Muscle of back (tissue), 13 donors: ENCODE measurements at places on chromosomes 11 and 22.
A peak's percentile ranks its signal among the peaks of the same experiment; 100 is the strongest.

GRCh38 chr11:72808331-72808798, 5.8 kb upstream of the ATG16L2 start:
- DNase-seq, result no peak

DNA sequence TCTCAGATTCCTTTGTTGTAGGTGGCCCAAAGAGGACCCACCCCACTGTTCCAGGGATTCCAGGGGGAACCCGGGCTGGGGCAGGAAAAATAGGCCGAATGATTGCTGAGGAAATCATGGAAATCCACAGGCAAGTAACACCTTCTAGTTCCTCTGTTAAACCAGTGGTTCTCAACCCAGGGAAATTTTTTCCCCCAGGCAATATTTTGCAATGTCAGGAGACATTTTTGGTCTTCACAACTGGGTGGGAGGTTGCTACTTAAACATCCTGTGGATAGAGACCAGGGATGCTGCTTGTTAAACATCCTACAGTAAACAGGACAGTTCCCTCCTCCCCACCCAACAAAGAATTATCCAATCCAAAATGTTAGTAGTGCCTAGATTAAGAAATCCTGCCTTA, 84.7 kb downstream of the BTBD10 start:
- DNase-seq, result no peak

GRCh38 chr22:27627444-27627833, 174.1 kb downstream of the MN1 start:
- DNase-seq, result no peak

DNA sequence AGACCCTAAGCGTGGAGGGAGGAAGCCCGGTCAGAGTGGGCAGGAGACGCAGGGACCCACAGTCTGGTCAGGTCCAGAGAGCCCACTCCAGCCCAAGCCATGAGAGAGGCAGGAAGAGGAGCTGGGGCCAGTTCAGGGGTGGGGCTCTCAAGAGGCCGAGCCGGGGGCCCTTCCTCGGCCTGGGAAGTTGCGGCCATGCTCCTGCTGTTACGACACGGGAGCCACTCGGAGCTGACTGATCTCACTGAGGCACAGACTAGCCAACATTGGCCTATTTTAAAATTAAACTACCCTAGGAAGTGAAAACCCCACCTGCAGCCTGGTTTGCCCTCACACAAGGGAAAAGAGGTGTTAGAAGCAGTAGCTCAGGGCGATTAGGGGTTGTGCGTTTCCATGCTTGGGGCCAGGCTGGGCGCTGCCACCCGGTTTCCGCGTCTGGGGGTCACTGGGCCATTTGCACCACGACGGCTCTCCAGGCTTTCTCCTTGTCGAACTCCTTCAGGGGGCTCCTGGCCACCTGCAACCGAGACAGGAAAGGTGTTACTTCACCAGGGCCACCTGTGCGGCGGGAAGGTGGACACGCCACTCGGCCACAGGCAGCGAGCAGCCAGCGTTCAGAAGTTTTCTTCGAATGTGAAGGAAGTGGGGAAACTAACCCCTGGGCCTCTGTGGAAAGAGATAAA, 3.2 kb upstream of the TTLL8 start:
- DNase-seq, result no peak

- DNase-seq, result peak; percentile 48
These were observed 114.1 kb downstream of the MICAL2 start for GRCh38 chr11:12224537-12224893.

DNA sequence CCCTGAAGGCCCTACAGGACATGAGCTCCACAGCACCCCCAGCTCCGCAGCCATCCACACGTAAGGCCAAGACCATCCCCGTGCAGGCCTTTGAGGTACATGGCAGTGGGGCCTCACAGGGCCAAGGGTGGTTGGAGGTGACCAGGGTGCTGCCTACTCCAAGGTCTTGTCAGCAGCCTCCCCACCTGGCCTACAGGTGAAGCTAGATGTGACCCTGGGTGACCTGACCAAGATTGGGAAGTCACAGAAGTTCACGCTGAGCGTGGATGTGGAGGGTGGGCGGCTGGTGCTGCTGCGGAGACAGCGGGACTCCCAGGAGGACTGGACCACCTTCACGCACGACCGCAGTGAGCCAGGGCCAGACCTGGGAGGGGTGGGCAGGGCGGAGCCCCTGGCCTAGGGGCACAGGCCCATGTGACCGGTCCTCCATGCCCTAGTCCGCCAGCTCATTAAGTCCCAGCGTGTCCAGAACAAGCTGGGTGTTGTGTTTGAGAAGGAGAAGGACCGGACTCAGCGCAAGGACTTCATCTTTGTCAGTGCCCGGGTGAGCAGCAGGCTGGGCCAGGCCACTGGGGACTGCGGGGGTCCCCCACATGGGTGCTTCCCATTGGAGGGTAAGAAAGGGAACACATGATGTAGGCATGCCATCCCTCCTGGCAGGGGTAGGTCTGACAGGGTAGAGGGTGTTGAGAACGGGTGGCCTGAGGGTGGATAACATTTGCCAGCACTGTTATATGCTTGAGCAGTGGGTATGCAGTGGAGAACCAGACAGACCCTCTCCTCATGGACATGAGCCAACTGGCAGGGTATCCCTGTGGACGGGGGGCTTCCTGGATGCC, 5.6 kb downstream of the INPPL1 start:
- no peak for DNase-seq

DNA sequence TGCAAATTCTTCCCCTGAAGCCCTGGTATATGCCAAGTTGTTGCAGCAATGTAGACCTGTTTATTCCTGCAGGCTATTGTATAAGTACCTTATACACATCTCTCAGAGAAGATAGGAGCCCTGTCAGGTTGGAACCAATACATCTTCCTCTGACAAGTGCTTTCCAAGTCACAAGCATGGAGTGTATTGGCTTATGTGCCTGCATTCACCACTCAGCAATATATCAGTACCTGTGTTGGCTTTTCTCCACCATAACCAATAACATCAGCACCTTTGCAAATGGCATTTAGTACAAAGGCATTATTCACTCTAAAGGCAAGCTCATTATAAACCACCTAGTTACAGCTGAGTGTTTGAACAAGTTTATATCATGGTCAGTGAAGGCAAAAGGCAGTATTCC, 611.7 kb upstream of the CNTN5 start:
- DNase-seq, result no peak

DNA sequence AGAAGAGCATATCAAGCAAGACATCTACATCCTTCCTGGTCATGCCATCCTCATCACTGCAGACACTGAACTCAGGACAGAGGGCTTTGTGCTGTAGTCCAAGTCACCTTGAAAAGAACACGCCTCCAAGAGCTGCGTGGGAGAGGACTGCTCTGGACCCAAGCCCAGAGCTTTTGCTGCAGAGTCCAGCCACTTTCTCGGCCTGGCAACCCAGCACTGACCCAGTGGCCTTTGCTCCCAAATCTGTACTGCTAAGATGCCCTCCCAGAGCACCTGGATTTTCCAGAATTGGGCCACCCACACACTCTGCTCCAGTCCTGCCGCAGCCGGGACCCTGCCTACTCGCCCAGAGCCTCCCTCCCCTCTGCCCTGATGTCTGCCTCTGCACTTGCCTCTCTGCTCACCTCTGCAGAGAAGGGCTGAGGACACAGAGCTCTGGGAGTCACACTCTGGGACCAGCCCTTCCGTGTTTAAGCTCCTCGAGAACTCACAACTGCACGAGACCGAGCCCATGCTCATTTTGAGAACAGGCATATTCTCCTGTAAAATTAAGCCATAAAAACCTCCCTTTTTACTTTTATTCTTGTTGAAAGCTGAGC, 83.8 kb upstream of the CSNK2A3 start:
- no peak for DNase-seq

DNA sequence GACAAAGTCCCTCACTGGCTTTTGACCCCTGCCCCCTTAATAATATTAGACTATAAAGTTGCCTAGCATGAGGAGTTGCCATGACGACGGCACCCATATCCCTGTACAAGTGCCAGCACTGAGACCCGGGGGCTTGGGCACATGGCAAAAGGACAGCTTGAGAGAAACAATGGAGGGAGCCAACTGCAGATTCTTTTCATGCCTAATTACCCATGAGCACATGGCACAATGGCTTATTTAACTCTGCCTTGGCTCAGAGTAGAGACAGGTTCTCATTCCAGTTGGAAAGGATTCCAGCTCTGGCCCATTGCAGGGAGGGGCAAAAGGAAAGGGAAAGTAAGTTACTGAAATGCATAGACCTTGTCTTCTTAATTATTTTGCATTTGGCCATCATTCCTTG, 261.2 kb upstream of the UBASH3B start:
- DNase-seq, result peak; percentile 39

DNA sequence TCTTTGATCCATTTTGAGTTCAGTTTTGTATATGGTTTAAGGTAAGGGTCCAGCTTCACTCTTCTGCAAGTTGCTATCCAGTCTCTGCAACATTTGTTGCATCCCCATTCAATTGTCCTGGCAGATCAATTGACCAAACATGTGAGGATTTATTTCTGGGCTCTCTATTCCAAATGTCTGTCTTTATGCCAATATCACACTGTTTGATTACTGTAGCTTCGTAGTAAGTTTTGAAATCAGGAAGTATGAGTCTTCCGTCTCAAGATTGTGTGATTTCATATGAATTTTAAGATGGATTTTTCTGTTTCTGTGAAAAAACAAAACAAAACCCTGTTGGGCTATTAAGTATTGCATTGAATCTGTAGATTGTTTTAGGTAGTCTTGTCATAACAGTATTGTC, 17.0 kb downstream of the APLP2 start:
- no peak for DNase-seq

DNA sequence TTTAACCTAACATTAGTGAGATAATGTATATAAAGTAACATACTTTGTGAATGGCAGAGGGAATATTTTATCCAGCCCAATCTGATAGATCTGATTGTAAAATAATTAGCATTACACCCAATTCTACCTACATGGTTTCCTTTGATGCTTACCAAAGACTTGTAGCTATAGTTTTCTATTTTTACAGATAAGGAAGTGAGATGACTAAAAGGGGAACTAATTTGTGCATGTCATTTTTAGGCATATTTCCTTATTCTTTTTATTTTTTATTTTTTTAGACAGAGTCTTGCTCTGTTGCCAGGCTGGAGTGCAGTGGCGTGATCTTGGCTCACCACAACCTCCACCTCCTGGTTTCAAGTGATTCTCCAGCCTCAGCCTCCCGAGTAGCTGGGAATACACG, 793.7 kb upstream of the LRRC4C start:
- DNase-seq, result no peak

- no peak for DNase-seq
These were observed 38.1 kb upstream of the FAM181B start for GRCh38 chr11:82771781-82772180.

DNA sequence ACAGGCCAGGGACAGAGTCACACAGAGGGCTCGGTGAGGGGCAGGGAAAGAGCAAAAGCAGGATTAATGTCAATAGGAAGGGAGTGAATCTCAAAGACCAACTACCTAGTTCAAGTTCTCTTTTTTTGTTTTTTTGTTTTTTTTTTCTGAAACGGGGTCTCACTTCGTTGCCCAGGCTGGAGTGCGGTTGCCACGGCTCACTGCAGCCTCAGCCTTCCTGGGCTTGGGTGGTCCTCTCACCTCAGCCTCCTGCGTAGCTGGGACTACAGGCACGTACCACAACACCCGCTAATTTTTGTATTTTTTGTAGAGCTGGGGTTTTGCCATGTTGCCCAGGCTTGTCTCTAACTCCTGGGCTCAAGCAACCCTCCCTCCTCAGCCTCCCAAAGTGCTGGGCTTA, 9.7 kb upstream of the BCL9L start:
- no peak for DNase-seq

- DNase-seq, result peak; percentile 29
These were observed 43.3 kb downstream of the PDGFD start for GRCh38 chr11:104120493-104121137.

GRCh38 chr11:68120273-68121066, 718 bp downstream of the CHKA start:
- no peak for DNase-seq

GRCh38 chr11:75474878-75475766, 42.1 kb upstream of the KLHL35 start:
- DNase-seq, result peak; percentile 38

GRCh38 chr22:44033694-44034093, 9.6 kb downstream of the PARVB start:
- no peak for DNase-seq

- no peak for DNase-seq
These were observed 87.7 kb upstream of the OPCML start for GRCh38 chr11:133619973-133620372.

DNA sequence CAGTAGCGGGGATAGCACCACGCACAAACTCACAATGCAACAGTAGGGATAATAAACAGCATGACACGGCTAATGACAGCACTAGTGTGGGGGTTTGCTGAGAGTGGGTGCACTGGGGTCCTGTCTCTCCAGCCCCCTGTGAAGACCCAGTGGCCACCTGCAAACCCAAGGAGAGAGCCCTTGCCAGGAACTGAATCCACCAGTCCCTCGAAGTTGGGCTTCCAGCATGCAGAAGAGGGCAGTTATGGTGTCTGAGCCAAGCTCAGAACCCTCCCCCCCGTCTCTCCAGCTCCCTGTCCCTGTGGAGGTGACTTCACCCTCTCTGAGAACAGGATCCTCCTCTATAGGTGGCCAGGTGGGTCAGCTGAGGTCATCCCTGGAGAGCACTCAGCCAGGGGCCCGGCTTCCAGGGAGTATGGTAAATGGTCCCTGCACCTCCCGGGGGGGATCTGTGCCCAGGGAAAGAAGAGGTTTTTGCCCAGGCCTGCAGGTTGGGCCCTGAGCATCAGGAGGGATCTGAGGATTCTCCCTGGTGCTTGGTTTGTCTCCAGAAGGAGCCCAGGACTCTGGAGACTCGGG, 86.3 kb upstream of the PRR5 start:
- DNase-seq, result no peak

- DNase-seq, result no peak
These were observed 363.0 kb downstream of the DDX10 start for GRCh38 chr11:109027851-109028250.

DNA sequence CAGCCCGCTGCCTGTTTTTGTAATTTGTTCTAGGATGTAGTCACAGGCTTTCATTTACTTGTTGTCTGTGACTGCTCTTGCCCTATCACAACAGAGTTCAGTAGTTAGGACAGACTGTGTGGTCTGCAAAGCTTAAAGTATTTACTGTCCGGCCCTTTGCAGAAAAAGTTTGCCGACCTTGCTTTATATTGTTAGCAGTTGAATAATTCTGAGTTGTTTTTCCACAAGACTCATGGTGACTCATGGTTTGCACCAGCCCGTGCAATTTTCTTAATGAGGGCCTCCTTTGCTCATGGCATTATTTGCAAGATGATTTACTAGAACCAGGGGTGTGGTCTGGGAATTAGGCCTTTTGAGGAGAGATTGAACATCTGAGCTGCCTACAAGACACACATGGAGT, 110.6 kb downstream of the SCN3B start:
- no peak for DNase-seq

DNA sequence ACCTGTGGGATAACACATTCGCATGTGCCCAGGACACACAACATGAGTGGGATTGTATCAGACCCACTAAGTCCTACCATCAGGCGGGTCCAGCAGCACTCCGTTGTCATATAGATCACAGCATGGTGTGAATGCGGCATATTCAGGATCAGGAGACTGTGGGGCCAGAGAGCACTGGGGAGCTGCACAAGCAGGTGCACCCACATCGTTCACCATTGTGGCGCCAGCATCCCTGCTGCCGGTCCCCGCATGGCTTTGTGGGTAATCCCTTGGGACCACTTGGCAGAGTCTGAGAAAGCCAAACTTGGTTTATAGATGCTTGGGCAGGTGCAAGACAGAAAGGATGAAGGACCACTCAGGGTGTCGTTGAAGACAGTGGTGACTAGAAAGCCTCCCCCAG, 201.6 kb upstream of the B3GAT1 start:
- no peak for DNase-seq

- no peak for DNase-seq
These were observed 125.5 kb upstream of the NECTIN1 start for GRCh38 chr11:119854521-119854920.
